ENCODE measurements at places on chromosomes 6 and 20.

DNA sequence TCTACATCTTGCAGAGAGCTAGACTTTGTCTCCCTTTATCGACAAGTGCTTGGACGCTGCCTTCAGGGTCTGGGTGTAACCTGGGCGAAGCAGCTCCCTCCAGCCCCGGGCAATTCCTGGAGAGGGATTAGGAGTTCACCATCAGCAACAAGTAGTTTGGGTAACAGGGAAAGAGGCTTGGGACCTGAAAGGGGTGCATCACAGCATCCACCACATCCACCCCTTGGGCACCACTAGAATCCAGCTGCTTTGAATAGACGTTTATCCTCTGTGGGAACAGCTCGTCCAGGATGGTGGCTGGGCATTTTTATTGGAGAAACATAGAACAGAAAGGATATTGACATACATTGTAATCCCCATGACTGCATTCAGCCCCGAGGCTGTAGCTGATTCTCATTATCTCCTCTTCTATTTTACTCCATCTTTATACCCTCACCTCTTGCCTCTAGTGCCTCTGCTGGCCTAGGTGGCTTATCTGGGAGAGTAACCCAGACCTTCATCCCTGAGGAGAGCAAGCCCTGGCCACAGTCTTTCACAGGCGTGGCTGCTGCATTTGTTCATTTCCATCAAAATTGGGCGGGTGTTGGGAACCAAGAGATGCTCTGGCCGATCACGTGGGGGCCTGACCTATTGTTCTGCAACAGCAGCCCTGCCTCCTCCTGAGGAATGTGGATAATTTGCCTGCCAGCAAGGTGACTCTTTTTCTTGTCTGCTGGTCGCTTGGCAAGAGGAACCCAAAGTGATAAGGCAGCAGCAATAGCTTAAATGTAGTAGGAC is 109.2 kb upstream of the RALGAPA2 start:
- DNase-seq: no peak

DNA sequence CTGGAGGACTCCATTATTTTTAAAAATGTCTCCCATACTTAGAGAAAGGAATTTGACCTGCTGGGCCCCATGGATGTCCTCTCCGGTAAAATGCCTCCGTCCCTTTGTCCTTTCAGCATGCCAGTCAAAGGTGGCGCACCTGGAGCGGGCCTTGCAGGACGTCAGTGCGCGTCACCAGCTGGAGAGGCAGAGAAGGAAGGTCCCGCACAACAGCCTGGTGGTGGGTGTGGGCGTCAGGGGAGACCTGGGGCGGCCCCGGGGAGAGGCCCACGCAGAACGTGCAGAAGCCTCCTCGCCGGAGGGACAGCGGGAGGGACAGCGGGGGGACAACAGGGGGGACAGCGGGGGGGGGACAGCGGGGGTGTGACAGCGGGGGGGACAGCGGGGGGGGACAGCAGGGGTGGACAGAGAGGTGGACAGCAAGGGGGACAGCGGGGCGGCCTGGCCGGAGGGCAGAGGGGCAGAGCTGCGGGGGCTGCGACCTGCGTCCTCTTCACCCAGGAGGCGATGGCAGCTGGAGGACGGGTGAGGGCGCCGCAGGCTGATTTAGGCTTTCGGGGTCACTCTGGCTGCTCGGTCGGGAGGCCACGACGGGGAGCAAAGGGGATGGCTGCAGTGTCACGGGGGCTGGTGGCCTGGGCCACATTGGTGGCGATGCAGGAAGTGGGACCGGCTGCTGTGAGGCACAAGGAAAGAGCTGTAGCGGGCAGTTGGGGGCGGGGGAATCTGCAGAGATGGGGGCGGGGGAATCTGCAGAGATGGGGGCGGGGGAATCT is 859 bp upstream of the KIF25 start:
- DNase-seq: no peak

GRCh38 chr6:10417681-10418104 is 2.8 kb upstream of the TFAP2A start:
- DNase-seq: no peak

DNA sequence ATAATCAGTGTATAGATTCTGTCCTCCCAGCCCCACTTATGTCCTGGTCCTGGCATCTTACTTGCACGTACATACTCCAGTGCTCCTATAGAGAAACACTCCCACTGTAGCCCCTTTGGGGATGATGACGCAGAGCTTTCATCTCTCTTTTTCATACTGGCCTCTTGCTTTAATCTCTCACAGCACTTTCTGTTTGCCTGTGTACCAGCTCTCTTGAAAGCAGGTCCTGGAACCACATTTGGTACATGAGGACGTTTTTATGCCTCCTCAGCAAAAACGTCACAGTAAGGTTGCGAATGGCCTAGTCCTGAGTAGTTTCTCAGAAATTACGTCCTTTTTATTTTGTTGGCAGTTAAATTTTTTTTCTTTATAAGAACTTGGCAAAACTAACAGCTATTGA is 10.8 kb downstream of the L3MBTL3 start:
- no peak for DNase-seq

GRCh38 chr6:143721642-143722041 is 43.9 kb downstream of the PHACTR2 start:
- DNase-seq: no peak

DNA sequence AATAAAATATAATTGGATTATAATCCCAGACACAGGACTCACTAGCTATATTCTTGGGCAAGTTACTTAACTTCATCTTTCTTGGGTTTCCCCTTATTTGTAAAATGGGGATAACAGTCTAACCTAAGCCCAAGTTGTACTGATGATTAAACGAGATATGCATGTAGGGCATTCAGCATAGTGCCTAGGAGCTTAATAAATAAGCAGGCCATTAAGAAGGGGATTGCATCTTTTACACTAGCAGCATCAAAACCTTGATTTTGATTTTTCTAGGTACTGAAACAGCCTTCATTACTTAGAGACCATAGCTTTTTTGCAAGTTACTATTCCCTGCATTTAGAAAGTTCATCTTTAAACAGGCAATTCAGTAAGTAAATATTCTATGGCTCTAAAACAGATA is 2.2 kb upstream of the QKI start:
- DNase-seq: no peak

- DNase-seq: no peak
These were observed 49.1 kb upstream of the OPRM1 start for GRCh38 chr6:153989989-153990388.

GRCh38 chr6:133286765-133287164 is 45.6 kb downstream of the EYA4 start:
- DNase-seq: no peak

Data from stimulated activated CD4-positive, alpha-beta T cell treated with anti-CD3 and anti-CD28 coated beads, Interleukin-2, amount 100 ng/mL, for 48 hours (primary cell).